AG09309 (cell line): ENCODE measurements at places on chromosomes 13 and 19.

- peak; percentile 24 for DNase-seq
Measured at GRCh38 chr13:59834801-59835200, 328.9 kb downstream of the DIAPH3 start.

- DNase-seq = no peak
Measured at GRCh38 chr13:40876020-40876738, 86.8 kb downstream of the SLC25A15 start.

DNA sequence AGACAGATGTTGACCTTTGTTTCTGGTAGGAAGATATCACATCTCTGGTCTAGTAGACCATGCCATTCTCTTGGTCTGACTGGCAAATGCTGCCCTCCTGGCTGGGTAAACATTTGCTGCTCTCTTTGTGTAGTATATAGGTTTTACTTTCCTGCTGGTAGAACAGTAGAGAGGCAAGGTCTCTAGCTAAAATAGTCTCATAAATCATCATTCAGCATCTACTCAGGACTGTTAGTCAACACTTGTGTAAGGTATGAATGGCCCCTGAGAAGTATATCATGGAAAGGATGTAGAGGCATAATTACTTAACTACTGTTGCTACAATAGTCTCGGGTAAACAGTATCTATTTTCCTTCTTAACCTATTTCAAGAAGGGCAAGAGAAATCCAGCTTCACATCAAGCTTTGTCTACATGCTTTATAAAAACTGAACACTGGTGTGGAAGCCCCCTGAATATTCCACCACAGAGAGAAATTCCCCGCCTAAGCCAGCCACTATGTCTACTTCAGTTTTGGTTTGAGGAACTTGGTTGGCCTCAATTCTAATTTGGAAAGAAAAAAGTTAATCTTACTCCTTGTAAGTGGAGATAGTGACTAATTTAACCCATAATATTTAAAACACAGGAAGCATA, 18.4 kb upstream of the MYCBP2 start:
- DNase-seq = no peak

GRCh38 chr13:57632276-57633140, 964 bp downstream of the PCDH17 start:
- DNase-seq = no peak

GRCh38 chr19:58544591-58545285, 874 bp downstream of the TRIM28 start:
- DNase-seq = no peak

- no peak for DNase-seq
Measured at GRCh38 chr13:102771298-102772041, 2.1 kb downstream of the TEX30 start.

DNA sequence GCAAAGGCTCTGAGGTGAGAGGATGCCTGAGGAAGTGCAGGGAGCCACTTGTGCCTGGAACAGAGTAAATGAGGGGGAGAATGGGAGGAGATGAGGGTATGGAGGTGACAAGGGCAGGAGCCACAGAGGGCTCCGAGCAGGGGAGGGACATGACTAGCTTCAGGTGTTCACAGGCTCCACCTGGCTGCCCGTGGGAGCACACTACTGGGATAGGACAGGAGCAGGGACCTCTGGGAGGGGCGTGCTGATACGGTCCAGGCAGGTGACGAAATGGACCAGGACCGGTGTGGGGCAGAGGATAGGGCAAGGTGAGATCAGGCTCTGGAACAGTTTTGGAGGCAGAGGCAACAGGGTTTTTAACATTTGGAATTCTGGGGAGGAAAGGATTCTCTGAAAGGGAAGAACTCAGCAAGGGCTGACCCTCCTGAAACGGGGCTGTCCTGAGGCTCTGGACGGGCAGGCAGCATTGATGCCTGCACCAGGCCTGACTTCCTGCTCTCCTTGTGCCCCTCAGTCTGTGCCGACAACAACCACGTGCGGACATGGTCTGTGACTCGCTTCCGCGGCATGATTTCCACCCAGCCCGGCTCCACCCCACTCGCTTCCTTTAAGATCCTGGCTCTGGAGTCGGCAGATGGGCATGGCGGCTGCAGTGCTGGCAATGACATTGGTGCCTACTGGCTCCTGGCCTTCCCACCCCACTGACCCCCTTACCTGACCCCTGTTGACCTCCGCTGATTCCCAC, 11.6 kb downstream of the SHKBP1 start:
- no peak for DNase-seq

DNA sequence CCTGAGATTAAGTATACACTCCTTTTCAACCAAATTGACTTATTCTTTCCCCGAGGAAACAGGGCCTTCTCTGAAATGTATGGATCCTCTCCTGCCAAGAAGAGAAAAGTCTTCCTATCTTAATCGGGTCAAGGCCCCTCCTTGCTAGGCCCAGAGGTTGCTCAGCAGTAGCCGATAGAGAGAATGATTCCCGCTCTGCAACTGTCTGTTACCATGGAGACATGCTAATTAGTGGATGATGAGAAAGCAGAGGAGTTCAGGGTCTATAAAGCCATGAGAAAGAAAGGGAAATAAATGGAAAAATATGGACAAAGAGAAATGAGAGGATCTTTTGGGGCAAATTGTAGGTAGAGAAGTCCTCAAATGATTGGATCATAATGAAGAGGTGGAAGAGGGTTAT, 103.5 kb downstream of the POU4F1 start:
- no peak for DNase-seq

DNA sequence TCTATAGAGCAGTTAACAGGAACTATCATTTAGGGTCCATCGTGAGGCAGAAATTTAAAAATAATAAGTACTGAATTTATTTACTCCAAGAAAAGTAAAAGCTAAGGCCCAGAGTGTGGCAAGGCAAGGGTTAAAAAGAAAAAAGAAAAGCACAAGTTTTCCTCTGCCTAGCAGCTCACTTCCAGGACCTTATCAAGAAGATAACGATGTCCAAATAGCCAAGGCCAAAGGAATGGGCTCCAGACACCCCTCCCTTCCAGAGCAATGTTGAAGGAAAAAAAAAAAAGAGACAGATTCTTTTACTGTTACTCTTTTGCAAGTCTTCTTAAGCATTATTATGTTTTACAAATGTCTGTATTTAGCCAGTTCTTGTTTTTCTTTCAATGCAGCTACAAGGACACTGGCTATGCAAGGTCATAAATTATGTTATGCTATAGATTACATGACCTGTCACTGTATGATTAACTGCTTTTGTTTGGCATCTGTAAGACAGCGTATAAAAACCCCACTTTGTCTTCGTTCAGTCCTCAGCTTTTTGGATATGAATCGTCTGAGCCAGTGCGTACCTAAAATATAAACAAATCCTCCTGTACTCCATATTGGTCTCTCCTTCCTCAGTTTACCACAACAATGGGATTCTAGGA, 2.9 kb upstream of the ZNF700 start:
- no peak for DNase-seq

GRCh38 chr13:110685305-110686020, 20.5 kb downstream of the CARS2 start:
- DNase-seq = no peak

GRCh38 chr19:13957051-13957450, 4.7 kb downstream of the DCAF15 start:
- no peak for DNase-seq

- DNase-seq = no peak
Measured at GRCh38 chr19:54518844-54519243, 16.2 kb downstream of the LAIR2 start.

- DNase-seq = no peak
Measured at GRCh38 chr13:40233731-40234195, 432.7 kb downstream of the FOXO1 start.

GRCh38 chr19:38023671-38024541, 116.9 kb downstream of the SIPA1L3 start:
- DNase-seq = no peak

GRCh38 chr13:89541091-89542030, 1806.1 kb upstream of the MIR17HG start:
- DNase-seq = no peak

DNA sequence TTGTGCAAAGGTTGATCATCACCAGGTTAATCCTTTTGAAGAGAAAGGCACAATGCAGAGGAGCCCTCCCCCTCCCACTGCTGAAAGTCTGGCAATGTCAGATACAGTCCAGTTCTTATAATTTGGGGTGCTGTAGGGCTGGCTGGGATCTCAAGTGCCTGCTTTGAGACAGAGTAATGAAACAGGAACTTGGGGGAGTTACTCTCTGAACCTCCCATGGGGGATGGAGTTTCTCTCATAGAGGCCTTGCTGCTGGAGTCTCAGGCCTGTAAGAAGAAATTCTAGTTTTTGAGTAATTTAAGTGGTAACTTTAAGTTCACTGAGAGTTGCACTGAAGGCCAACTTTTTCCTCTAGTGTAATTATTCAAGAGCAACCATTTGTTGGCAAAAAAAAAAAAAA, 410.5 kb downstream of the KCNRG start:
- no peak for DNase-seq

DNA sequence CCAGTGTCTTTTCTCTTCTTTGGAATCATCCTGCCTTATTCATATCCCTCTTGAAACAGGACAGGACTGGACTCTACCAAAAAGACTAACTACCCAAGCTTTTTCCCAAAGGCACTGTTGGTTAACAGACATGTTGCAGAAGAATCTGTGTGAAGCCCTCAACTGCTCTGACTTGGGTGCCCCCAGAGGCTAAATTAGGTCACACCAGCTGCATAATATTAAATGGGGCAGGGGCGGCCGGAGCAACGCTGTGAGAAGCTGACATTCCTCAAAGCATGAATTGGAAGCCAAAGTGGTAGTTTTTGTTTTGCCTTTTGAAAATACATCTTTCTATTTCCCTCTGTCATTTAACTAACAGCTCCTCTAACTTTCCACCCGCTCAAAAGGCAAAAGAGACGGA, 185.9 kb downstream of the LHFPL6 start:
- DNase-seq = no peak

GRCh38 chr19:41363753-41364523, at the start of gene B9D2:
B9D2 (minus strand) TSS chr19:41364149; CDS start chr19:41363519, 630 bp downstream.
- peak; percentile 94 for DNase-seq

GRCh38 chr19:55698256-55698655, 23.2 kb downstream of the EPN1 start:
- no peak for DNase-seq

- no peak for DNase-seq
Measured at GRCh38 chr19:14821937-14822336, 13.0 kb downstream of the OR7A5 start.

DNA sequence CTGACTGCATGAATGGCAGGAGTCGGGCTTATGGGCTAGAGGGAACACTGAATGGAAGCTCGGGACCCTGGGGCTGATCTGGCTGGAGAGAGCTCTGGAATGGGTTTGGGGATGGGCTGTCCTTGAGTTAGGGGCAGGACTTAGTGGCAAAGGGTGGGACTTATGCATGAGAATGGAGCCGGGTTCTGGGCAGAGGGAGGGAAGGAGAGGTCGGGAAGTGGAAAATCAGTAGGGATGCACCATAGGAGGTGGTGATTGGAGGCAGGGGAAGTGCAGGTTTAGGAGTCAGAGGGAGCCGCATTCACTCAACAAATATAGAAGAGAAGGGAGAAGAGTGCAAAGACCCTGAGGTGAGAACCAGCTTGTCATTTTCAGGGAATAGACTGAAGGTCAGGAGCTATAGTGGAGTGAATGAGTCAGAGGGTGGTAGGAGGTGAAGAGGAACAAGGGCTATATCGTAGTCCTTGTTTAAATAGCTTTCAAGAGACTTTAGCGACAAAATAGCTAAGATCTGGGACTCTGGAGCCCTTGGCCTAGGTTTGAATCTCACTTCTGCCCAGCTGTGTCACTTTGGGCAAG, 748 bp downstream of the RAB4B start:
- no peak for DNase-seq

GRCh38 chr13:104114101-104114500, 1047.9 kb upstream of the SLC10A2 start:
- DNase-seq = no peak

DNA sequence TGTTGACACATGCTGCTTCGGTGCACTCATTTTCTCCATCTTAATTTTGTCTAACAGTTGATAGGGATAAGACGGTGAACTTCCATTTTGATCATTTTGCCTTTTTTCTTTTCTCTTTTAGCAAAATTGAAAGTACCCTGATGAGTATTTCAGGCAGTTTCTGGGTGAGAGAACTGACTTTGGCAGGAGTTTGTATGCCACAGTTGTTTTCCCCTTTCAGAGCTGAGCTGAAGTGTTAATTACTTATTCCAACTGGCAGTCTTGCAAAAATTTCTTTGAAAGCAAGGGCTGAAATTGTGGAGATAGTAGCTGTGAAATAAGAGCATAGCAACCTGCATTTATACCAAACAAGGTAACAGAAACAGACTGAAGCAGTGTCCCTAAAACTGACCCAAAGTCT, 180.2 kb downstream of the SLITRK5 start:
- no peak for DNase-seq

- DNase-seq = no peak
Measured at GRCh38 chr13:99265162-99265800, 7.1 kb upstream of the GPR18 start.

GRCh38 chr19:19209372-19209771, 2.4 kb upstream of the NCAN start:
- DNase-seq = no peak

- DNase-seq = no peak
Measured at GRCh38 chr13:32940601-32941000, 75.6 kb upstream of the KL start.

GRCh38 chr19:13033819-13034611, 38.7 kb downstream of the NFIX start:
- no peak for DNase-seq

GRCh38 chr13:36362914-36363313, 16.7 kb upstream of the SPART start:
- DNase-seq = no peak

- no peak for DNase-seq
Measured at GRCh38 chr13:62799038-62799535, 1383.4 kb upstream of the PCDH20 start.

- DNase-seq = no peak
Measured at GRCh38 chr19:16127080-16127479, 15.4 kb downstream of the RAB8A start.

DNA sequence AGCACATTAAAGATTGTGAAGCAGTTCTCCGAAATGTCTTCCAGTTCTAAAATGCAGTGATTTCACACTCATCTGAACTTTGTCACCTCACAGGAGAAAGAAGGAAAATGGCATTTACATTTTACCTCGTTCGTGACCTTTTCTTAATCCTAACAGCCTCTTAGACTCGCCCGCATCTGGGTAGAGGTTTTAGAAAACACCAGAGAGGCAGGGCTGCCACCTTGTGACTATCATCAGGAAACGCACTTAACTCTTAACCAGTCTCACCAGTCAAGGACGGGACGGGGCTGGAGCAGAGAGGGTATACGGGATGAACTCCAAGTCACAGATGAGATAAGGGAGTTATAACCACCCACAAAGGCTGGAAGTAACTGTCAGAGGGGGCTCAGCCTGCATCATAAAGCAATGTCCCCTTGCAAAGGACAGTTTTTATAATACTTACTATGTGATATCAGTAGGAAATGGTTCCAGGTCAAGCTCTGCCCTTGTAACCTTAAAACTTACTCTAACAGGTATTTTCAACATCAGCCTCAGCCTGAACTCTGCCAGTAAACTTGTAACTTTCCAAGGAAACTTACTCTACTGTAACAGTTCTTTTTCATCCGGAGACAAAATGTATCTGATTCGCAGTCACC, 8.6 kb upstream of the CEACAM6 start:
- peak; percentile 10 for DNase-seq
